SHP77 treated with DMSO at 0.1 percent for 48 hours (cell line): ENCODE measurements at places on chromosomes 4 and X.

DNA sequence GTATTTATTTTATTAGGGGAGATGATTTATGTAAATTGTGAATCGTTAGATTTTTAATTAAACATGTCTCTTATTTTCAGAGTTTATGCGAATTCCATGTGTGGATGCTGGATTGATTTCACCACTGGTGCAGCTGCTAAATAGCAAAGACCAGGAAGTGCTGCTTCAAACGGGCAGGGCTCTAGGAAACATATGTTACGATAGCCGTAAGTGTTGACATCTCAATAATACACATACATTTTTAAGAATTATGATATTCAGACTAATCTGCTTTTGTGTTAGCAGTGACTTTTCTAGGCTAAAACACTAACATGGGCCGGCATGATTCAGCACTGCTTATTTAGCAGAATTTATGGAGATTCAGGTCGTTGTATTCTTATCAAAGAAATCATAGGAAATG lies 91.2 kb downstream of the RAP1GDS1 start:
- no peak for DNase-seq

DNA sequence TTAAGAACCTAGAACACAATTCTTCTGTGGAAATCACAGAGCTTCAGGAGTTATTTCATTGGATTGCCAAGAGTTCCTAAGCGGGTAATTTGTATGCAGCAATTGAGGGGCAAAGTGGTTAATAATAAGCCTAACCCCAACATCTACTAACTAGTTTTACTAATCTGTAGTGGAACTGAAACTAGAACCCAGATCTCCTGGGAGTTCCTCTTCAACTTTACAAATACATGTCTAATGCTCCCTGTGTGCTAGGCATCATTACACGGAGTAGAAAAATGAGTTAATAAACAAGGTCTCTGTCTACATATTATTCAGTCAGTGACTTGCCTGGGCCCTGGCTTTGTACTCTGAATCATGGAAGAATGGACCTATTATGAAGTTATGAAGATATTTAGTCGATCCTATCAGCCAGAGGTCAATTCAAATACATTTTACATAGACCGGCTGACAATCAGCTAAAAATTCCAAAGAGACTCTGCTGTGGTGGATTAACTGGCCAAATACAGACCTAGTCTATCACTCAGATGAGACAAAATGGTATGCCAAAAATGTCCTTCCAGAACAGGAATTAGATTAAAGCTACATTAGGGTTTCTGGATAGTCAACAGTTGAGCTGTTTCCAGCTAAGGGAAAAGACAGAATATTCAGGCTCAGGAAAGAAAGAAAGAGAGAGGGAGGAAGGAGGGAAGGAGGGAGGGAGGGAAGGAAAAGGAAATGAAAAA lies 326.0 kb downstream of the FBXW7 start:
- DNase-seq = no peak

- no peak for DNase-seq
These were observed 51.8 kb upstream of the JADE1 start for GRCh38 chr4:128757712-128758111.

- DNase-seq = no peak
These were observed 76.0 kb downstream of the SPIN4 start for GRCh38 chrX:63275127-63275526.

DNA sequence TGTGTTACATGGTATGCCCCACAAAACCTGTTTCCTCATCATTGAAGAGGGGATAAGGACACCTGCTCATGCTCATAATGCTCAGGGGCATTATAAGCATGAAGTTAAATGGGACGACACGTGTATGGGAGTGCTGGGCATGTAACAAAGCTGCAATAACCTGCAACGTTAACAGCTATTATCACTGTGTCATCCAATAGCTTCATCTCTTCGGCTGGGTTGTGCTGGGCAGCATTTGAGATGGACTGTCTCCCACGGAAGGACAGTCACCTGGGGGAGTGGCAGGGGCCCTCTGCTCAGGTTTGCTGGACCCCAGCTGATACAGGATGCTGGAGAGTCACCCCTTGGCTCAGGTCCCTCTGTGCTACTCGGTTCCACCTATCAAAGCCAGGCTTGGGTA lies 94.5 kb downstream of the NSUN7 start:
- no peak for DNase-seq

DNA sequence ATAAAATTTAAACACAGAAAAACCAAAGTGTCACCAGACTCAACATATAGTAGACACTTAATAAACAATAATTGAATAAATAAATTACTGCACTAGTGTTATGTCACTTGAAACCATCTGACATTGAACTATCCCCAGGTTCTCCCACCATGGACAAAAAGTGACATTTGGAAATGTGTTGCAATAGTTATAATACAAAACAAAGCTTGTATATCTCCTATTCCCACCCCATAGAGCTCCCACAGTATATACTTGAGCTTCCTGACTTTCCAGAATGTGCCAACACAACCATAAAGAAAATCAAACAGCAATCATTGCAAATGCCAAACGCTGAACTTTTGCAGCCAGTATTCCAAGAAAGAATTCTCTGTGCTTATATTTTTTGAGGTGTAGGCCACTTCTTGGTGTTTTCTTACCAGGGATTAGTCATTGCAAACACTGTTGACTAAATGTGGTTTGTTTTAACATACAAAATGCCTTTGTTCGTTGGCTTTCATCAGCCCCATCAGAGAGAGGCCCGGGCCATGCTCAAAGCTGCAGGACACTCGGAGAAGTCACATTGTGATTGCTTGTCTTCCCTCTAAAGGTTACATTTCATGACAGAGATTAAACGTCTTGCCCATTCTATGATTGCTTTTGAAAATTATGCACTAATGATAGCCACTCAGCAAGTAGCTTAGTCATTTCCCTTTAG lies 33.8 kb downstream of the PPARGC1A start:
- DNase-seq = no peak

GRCh38 chrX:101397779-101398178 lies 7.0 kb downstream of the RPL36A start:
- DNase-seq = no peak

GRCh38 chr4:151358266-151358665 lies 32.9 kb upstream of the SH3D19 start:
- no peak for DNase-seq

GRCh38 chr4:2062168-2062807 lies 3.2 kb downstream of the NAT8L start:
- no peak for DNase-seq

GRCh38 chrX:5057786-5058185 lies 1170.9 kb downstream of the NLGN4X start:
- DNase-seq = no peak

- DNase-seq = no peak
These were observed 201.8 kb downstream of the AFAP1 start for GRCh38 chr4:7737752-7738457.

GRCh38 chrX:123217077-123217476 lies 33.0 kb downstream of the GRIA3 start:
- no peak for DNase-seq

GRCh38 chr4:169716677-169717076 lies 41.1 kb downstream of the HPF1 start:
- no peak for DNase-seq

DNA sequence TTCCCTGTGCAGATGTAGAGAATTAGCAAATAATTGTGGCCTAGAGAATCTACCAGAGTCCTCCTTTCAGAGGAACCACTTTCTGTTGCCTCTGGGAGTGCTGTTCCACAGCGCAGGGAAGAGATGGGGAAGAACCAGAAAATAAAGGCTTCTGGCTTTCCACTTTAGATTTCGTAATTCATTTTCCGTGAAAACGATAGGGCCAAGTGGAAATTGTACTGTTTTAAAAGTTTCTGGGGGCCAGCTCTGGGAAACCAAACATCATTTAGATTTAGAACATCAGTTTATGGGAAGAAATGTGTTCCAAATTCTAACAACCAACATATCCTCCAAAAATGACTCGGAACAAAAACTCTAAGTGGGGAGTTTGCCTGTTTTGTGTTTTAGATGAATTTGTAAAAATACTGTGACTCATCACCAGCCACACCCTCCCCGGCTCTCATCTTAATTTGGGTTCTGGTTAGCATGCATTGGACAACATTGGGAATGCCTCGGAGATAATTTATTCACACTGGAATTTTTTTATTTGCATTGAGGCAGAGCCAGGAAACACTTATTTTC lies 65.2 kb upstream of the LNX1 start:
- DNase-seq = no peak

- DNase-seq = no peak
These were observed 120.3 kb upstream of the KLHL4 start for GRCh38 chrX:87397103-87397886.

DNA sequence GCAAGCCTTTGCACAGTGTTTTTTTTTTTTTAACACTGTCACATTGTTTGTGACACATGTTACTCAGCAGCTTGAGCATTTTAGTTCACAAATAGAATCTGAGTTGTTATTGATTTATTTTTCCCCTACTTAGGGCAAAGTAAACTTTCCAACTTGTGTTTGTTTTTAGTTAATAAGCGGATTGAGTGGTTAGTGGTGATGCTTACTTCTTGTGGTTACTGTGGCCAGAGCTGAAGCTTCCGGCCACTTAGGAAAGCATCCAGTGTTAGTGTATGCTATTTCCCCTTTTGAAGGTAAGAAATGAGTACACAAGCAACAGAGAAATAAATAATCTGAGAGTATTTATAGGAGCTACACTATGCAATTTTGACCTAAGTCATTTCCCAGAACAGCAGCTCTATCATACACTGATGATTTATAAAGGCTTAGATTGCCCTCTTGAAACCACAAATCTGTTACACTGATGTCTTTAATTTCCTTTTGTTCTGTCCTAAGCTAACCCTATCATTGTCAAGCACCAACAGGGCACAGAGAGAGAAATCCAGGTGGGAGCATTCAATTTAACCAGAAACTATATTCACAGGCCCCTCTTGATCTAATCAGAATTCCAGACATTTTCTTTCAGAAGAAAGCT lies 2464.6 kb downstream of the PCDH7 start:
- DNase-seq = no peak

DNA sequence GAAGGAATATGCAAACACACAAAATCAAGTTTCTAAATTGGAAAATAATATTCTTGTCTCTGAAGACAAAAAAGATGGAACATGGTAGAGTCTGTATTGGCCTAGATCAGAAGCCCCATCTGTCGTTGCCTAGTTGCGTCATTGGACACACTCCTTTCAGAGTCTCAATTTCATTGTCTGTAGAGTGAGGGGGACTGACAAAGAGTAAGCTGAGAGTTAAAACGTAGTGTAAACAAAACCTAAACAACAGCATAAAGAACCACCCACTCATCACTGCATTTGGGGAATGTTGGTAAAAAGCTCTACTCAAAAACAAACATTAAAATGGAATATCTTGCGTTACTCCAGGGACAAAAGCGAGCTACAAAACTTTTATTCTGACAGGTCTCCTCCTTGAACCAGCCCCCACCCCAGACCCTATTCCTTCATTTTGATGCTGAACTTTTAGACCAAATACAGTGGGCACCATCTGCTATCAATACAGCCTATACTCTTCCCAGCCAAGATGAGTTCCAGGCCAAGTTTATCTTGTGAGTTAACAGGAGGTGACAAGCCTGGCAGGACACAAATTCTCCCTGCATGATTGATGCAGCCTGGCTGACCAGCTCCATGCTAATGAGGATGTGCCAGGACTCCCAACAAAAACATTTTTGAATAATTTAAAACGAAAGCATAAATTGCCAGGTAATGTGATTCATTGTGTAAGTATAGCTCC lies 125.2 kb downstream of the COL25A1 start:
- no peak for DNase-seq

DNA sequence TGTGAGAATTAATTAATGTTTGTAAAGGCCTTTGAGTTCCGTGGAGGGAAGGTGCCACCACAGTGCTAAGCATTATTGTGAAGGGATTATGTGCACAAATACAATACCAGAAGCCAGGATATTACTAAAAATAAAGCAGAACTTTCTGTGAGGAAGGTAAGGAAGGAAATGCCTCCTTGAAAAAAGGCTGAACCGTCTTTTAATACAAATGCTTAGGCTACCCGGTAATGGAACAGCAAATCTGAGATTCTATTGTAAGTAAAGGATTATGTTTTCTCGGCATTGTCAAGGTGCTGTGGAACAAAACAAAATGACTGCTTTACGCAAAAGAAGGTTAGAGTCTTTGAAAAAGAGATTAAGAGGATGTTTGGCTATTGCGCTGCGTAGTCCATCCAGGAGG lies 57.9 kb upstream of the SPRY1 start:
- DNase-seq = no peak

- DNase-seq = no peak
These were observed 504.8 kb upstream of the BOD1L1 start for GRCh38 chr4:14132301-14132700.

DNA sequence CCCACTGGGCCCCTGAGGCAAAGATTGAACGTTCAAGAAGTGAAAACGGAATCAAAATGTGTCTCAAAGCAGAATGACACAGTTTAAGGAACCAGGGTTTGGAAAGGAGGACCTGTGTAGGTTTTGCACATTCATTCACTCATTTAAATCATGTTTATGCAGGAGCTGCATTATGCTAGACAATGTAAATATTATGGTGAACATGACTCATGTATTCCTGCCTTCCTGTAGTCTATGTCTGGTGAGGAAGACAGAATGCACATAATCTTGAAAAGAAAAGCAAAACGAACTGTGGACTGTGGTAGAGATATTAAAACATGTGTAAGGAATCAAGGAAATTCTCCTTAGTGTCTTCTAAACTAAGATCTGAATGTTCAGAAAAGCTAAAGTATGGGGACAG lies 311.8 kb upstream of the SMIM31 start:
- DNase-seq = no peak

GRCh38 chr4:101232074-101232776 lies 115.1 kb downstream of the PPP3CA start:
- DNase-seq = no peak

DNA sequence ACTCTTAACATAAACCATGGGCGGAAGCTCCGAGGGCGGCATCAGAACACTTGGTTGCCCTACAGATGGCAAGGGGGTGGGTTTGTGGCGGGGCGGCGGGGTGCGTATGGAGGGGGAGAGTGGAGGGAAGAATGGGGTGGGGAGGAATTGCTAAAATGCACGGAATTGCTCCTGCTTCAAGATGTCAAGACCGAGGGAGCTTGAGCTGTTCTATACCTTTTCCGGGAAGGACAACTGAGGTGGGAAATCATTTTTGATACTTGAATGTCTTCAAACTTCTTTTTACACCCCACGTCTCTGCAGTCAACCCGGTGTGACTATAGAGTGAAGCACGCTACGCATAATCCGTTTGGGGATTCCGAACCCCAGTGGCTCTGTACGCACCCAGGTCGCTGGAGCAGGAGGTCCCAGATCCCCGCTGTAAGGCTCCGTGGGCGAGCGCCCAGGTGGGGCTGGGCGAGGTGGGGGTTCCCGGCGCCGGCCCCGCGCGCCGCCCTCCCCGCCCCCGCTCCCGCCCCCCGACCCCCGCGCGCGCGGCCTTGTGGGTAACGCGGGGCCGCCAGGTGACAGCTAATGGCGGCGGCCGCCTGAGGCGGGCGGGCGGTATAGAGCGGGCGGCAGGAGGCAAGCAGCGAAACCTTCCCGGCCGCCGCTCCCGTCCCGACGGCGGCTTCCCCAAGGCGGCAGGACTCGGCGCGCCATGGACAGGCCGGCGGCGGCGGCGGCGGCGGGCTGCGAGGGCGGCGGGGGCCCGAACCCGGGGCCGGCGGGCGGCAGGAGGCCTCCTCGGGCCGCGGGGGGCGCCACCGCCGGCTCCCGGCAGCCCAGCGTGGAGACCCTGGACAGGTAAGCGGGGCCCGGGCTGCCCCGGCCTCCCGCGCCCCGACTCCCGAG lies at the start of gene MTMR1:
TSS of gene MTMR1 (plus strand) at position 566 of the 894 bp plus-strand sequence. CDS start at position 701, 135 bp downstream.
- no peak for DNase-seq

- DNase-seq = no peak
These were observed 83.3 kb downstream of the SPRY1 start for GRCh38 chr4:123479944-123480343.
